ENCODE measurements at places on chromosomes 7 and 10.
A peak's percentile ranks its signal among the peaks of the same experiment; 100 is the strongest.

- no peak for DNase-seq
These were observed 1.4 kb downstream of the PARD3 start for GRCh38 chr10:34813626-34814222.

GRCh38 chr7:100465702-100466311 is 1.7 kb upstream of the SPACDR start:
- DNase-seq, result peak; percentile 75

- no peak for DNase-seq
These were observed 233.8 kb downstream of the C7orf25 start for GRCh38 chr7:42677751-42678699.

GRCh38 chr10:34491678-34492077 is 323.4 kb downstream of the PARD3 start:
- peak; percentile 14 for DNase-seq

GRCh38 chr7:80829527-80829926 is 89.3 kb downstream of the SEMA3C start:
- DNase-seq, result no peak

DNA sequence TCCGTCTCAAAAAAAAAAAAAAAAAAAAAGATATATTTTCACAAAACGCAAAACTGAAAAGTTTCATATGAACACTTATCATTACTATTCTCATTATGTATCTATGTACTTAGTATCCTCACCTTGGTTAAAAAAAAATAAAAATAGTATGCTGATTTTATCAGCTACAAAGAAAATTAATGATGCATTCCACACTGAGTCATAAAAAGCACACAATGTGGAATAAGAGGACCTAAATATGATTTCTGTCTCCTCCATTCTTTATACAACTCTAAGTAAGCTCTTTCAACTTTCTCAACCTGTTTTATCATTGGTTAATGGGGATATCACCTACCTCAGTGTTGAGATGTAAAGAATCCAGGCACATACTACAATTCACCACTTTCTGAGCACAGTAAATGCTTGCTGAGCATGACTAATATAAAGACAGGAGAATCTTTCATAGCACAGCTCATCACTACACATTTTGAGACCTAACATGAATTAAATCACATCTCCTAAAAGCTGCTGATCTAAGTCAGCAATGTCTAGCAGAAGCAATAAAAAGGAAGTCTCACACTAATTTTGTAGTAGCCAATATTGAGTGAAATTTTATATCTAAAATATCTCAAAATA is 2.7 kb downstream of the SNX13 start:
- no peak for DNase-seq

DNA sequence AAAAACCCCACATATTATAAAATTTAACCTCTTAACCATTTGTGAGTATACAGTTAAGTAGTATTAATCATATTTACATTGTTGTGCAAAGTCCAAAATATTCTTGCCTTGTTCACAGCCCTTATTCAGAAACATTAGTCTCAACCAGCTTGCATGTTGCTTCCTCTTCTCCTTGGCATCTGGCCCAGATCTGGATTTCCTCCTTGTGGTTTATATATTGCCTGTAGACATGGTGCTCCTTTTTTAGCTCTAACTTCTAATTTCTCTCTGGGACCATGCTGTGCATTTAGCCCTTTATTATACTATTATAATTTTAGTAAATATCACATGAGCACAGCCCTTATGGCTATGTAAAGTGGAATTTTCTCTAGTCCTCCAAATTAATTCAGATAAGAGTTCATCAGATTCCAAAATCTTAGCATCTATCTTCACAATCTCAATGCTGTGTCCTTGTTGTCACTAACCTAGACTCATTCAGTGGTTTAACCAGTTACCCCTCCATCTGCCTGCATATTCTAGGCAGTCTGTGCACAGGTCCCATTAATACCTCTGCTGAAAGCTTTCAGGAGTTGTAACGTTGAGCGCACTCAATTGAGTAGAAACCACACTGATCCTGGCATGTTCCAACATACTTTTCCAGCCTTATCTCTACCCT is 7.9 kb downstream of the CPED1 start:
- peak; percentile 93 for DNase-seq

- DNase-seq, result no peak
These were observed 38.8 kb downstream of the GRB10 start for GRCh38 chr7:50743893-50744292.

DNA sequence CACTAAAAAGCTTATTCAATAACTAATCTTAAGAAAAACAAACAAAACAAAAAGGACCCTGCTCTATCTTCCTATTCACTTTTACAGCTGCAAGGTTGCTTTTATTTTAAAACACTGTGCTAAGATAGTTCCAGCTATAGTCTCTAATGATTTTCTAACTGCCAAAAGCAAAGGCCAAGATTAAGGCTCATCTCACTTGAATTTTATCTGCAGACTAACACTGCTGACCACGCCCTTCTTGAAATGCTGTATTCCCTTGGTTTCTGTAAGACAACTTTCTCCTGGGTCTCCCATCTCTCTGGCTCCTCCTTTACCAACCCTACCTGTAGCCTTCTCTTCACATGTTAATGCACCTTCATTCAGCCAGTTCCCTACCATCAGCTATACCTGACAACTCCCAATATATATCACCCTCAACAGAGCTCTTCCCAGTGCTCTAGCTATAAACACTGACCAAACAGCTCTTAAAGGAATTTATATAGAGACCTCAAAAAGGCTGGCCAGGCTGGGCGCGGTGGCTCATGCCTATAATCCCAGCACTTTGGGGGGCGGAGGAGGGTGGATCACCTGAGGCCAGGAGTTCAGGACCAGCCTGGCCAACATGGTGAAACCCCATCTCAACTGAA is 11.7 kb downstream of the SRPK2 start:
- no peak for DNase-seq

GRCh38 chr10:131735577-131735976 is 165.2 kb upstream of the PPP2R2D start:
- DNase-seq, result no peak
